Kidney tubule cell (primary cell): ENCODE measurements at places on chromosomes 12 and 14.

GRCh38 chr14:102925646-102926045 lies 3.2 kb downstream of the AMN start:
- no peak for DNase-seq

DNA sequence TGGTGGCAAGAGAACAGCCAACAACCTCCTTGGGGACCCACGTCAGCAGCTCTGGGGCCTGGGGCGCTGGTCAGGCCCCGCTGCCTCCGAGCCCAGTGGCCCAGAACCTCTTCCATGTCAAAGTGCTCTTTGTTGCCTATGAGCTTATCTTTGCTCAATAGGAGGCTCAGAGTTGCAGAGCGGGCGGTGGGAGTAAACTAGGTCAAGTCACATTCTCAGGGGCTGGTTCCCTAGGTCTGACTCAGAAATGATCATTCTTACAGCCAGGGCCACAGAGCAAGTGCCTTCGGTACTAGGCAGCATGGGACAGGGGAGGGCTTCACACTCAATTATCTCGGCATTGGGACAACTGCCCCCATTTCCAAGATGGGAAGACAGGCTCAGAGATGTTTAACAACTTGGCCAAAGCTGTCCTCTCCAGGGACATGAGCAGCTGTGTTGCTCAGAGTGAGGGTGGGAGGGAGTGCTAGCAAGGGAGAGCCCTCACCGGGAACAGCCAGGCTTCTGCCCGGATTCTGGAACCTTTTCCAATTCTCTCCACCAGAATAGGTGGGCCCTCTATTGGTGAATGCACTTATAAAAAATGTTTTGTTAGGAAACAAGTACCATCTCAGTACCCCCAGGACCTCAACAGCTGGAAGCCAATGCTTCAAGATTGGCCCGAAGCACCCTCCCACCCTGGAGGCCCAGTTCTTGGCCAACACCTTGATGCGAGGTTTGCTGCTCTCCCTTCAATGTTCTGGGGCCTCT lies 11.9 kb downstream of the SLC25A29 start:
- peak; percentile 71 for DNase-seq

- no peak for DNase-seq
These were observed 1231.4 kb downstream of the GALC start for GRCh38 chr14:86761611-86762010.

DNA sequence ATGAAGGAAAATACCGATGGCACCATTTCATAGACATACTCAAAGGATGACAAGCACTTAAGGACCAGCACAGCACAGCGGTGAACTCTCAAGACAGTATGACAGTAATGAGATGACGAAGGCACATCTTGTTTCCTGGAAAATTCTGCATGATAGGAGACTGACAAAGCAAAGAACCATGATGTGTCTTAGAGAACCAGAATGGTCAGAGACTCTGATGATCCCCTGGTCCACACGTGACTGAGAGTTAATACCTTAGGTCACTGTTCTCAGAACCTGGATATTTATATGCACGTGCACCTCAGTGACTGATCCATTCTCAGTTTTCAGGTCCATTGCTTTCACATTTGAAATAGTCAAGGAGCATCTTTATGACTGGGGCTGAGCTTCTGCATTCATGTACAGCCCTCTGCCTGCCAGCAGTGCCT lies 35.3 kb downstream of the PROX2 start:
- DNase-seq, result no peak

DNA sequence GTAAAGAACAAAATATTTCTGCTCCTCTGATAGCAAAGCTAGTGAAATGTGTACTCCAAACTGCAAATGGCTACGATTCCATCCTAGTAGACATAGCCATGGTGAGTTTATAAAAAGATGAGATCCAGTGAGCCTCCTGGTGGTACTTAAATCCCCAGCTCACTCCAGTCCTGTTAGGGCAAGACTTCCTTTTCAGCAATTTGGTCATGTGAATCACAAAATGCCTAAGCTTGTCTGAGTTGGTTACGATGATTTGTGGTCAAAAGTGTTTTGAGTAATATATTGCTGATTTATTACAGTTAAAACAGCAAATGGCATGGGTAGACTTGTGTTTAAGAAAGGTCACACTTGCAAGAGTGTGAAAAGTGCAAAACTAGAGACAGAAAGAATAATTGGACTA lies 102.7 kb upstream of the NAV3 start:
- DNase-seq, result no peak

GRCh38 chr12:121352682-121353018 lies 439 bp upstream of the ANAPC5 start:
- DNase-seq, result no peak
